ENCODE measurements at places on chromosomes 16 and 17. TPM values are rescaled to one million over a fixed set of nuclear protein-coding genes. Genes with fewer than 3 reads are reported as not detected.

HID1 gene
- total RNA-seq = 2.4 TPM

CIITA gene
- total RNA-seq = 0.24 TPM

HCRT gene
- total RNA-seq = not detected

GLTPD2 gene
- total RNA-seq = not detected

SMIM22 gene
- total RNA-seq = 5.5 TPM

KIAA0513 gene
- 6.5 TPM for total RNA-seq

NUDT7 gene
- total RNA-seq = 2.6 TPM

CTRL gene
- not detected for total RNA-seq

CCDC102A gene
- total RNA-seq = 9.6 TPM

PRAC1 gene
- not detected for total RNA-seq

PYDC1 gene
- not detected for total RNA-seq

CETP gene
- not detected for total RNA-seq

SSTR5 gene
- total RNA-seq = not detected

CPSF4L gene
- total RNA-seq = not detected

TBC1D3K gene
- total RNA-seq = not detected

YBX2 gene
- total RNA-seq = 0.43 TPM

ETV4 gene
- 5.1 TPM for total RNA-seq

PLCG2 gene
- 2.1 TPM for total RNA-seq

BAIAP2 gene
- 69.4 TPM for total RNA-seq

CCDC92B gene
- total RNA-seq = not detected

CCT6B gene
- 0.72 TPM for total RNA-seq

MARCHF10 gene
- under 0.01 TPM for total RNA-seq

OR1A1 gene
- not detected for total RNA-seq

CDH15 gene
- not detected for total RNA-seq

AOC3 gene
- total RNA-seq = 0.24 TPM

KRTAP2-2 gene
- total RNA-seq = not detected

CD7 gene
- not detected for total RNA-seq

CES5A gene
- total RNA-seq = not detected

SLC52A1 gene
- 1.7 TPM for total RNA-seq

SHISA6 gene
- total RNA-seq = not detected

MMP2 gene
- 1.7 TPM for total RNA-seq

CRISPLD2 gene
- total RNA-seq = 0.21 TPM

GGT6 gene
- total RNA-seq = 7.7 TPM

HBA2 gene
- total RNA-seq = not detected

SYNGR3 gene
- total RNA-seq = 4.7 TPM

ALDOC gene
- 78.4 TPM for total RNA-seq

TRPV3 gene
- 0.21 TPM for total RNA-seq

GAA gene
- 41.4 TPM for total RNA-seq

LGALS9 gene
- not detected for total RNA-seq

MYADML2 gene
- not detected for total RNA-seq

CRHR1 gene
- not detected for total RNA-seq

Data from tracheal epithelial cell (primary cell).